ENCODE measurements at places on chromosomes 12 and 14.

- DNase-seq, result no peak
Observed at GRCh38 chr14:32381869-32382268, 52.8 kb downstream of the AKAP6 start.

DNA sequence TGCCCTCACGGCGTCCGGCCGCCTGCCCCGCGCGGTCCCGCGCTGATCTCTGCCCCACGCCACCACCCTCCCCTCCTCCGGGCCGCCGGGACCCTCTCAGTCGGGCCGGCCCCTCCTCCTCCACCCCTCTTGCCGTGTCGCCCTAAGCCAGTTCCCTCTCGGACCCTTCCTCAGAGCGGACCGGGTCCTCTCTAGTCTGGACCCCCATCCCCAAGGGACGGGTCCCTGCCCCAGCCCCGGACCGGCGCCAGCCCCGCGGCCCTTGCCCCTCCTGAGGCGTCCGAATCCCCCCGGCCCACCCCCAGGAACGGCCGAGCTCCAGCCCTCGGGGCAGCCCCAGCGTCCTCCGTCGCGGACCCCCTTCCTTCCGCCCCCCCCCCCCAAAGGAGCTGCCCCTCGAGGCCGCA is 485 bp downstream of the PPP4R4 start:
- no peak for DNase-seq

GRCh38 chr14:105774001-105774400 is 247.6 kb downstream of the TMEM121 start:
- DNase-seq, result no peak

GRCh38 chr14:59354666-59355065 is 110.5 kb downstream of the GPR135 start:
- no peak for DNase-seq

GRCh38 chr12:117052386-117053049 is 46.7 kb downstream of the TESC start:
- no peak for DNase-seq

DNA sequence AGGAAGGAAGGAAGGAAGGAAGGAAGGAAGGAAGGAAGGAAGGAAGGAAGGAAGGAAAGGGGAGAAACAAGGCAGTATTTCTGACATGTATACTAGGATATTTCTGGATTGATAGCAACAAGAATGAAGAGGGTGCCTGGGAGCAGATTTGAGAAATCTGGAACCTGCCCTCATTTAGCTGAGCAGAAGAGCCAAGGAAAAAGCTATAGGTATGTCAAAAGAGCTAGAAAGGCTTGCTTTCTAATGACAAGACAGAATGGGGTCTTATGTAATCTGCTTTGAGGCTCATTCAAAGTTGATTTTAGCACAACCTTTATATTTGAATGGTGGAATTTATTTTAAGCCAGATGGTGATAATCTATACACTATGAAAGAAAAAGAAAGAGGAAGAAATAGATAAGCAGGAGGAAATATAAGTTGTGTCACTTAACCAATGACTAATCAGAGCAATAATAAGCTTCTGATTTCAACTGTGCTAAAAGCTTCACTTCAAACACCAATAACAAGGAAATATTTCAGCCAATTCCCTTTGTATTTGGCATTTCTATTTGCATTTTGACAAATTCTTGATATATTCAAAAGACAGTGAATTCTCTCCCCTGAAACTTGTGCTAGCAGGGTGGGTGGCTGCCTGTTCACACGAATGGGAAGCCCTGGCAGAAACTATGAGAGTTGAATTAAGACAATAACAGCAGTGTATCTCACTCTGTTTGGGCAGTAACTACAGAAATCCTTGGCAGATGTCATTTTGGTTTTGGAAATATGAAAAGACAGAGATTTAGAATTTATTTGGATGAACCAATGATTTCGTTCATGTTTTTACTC is 76.3 kb upstream of the FLRT2 start:
- DNase-seq, result no peak

DNA sequence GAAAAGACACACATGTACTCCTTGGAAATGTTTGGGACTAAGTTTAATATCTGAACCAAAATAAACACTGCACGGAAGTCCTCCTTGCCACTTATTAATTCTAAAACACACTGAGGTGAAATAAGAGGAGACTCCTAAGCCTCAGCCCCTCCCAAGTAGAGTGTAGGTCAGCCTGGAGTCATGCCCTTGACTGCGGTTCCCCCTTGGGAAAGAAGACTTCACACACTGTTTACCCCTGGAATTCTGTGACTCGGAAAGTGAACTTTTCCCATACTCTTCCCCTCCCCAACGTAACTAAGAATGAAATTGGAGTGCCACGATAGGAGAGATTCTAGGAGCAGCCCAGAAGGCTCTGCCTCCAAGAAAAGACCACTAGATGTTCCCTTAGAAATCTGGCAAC is 8.6 kb upstream of the TFCP2 start:
- no peak for DNase-seq

Measured in CD4-positive, alpha-beta T cell treated with Interleukin-4 for 1 hour (primary cell).